ENCODE measurements at places on chromosomes 7 and 10.

DNA sequence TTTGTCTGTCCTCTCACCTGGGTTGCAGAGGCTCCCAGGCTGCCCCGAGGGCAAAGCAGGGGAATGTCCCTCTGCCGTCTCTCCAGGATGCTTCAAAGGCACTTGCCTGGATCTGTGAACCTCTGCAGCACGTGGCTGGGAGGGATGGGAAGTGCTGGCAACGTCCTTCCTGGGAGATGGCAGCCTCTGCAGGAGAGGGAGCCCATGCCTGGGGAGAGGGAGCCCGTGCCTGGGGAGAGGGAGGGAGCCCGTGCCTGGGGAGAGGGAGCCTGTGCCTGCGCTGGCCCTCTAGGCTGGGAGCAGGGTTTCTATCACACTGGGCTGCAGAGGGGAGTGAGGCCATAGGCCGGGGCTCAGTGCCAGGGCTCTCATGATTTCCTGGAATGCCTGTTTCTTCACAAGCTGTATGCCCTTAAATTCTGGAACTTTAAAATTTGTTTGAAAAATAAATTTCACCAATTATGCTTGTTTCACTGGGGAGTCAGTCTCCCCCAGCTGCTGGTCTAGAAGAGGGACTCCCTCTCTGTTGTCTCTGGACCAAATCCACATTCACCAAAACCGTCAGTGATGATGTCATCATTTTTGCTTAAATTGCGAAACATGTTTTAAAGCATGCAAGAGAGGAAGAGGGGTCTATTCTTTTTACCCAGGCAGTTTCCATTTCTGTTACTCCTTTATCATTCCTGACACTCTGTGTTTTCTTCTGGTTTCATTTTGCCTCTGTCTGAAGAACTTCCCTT is 135.7 kb downstream of the DNAJB6 start:
- DNase-seq, result no peak

GRCh38 chr10:13865758-13866491 is 279.2 kb downstream of the PRPF18 start:
- no peak for DNase-seq

- no peak for DNase-seq
Observed at GRCh38 chr10:110876000-110876399, 4.3 kb downstream of the PDCD4 start.

DNA sequence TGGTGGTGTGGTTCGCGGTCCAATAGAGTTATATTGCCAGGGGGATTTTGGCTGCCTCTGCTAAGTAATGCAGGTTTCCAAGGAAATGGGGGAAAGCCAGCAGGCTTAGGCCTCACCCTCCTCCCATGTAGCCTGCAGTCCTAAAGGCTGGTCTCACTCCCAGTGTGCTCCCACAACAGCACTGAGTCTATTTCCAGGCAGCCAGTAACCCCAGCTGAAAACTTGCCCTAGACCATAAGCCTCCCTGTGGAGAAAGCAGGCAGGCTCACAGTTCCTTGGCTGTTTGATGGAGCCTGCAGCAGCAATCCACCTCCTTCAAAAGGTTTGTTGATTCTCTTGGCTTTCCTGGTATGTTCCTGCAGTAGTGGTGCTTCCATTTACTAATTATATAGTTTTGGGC is 220.0 kb upstream of the ZNF804B start:
- DNase-seq, result no peak

DNA sequence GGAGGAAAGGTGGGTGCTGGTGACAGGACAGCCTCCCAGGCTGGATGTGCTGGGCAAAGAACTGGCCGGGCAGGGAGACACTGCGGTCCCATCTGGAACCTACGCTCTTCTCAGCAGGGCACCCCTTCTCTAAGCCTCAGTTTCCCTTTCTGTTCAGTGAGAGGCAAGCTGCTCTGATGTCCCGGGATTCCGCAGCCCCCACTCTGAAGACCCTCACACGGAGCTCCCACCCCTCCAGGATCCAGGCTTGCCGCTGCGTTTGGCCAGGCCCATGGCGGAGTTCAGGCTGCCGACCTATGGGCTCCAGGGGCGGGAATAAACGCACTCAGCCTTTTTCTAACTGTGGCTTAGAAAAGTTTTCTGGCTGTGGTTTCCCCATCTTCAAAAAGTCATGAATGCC is 10.2 kb upstream of the INTS1 start:
- DNase-seq, result no peak

DNA sequence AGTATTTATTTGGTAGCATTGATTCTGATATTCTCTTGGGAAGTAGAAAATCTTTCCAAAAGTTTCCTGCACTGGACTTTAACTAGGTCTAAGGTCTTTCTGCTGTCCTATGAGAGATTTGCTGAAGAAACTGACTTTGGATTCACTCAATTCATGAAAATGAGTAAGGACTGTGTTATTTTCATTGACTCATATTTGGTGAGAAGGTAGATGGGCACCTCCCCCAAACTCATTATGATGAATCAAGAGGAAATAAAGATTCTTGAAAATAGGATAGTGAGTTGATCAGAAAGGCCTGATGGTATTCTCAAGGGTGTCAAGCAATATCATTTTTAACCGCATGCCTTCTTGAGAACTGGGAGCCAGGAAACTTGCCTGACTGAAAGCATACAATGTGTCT is 110.3 kb downstream of the RNF133 start:
- DNase-seq, result no peak

GRCh38 chr10:127331696-127332095 is 135.3 kb upstream of the INSYN2A start:
- DNase-seq, result no peak

DNA sequence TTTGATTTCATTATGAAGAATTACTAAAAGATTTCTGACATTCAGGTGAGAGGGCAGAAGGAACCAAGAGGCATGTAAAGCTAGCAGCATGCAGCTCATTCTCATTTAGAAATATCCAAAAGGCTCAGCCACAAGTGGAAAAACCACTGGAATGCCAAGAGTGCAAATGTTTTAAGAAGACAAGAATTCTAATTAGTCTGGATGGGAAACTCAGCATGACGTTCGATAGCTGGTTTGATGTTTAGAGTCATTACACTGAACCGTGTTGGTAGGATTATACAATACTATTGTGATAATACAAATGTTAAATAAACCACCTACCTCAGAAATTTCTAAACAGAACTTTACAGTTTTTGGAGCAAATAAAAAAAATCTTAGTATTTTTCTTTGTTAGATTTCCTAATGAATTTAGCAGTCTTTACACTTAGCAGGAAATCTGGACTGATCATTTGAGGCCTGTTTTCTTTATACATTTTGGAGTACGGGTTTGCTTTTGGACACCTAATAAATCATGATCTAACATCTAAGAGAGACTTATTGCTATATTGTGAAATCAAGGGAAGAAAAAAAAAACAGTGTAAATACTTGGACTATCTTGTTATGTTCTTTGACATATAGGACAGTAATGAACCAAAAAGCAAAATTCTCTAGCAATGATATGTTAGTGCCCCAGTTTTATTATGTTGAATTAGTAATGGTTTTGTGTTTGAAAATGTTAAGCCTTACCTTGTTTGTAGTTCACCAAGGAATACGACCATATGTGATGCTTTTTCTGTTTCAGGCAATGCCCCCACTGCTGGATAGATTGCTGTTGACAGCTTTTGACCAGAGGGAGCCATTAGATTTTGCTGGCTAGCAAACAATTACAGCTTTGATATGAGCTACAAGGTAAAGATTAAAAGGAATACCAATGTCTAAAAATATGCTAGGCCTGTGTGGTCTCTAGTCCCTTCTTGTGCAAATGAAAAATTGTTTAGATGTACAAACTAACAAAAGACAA is 354.1 kb upstream of the SEMA3A start:
- no peak for DNase-seq

DNA sequence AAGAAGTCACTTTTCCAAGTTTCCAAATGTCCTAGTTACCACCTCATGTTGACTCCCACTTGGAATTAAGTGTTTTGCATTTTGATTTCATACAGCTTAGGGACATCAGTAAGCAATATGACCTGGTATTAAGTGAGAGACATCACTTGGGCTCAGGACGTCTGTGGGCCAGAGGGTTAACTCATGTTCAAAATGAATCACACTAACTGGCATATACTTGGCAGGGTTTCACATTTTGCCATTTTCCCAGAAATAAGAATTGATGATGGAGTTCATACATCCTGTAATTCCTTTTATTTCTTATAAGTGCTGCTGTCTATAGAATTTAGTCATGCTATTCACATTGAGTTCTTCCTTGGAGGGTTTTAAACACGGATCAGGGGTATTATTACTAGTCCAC is 516.5 kb downstream of the PHTF2 start:
- DNase-seq, result no peak

- no peak for DNase-seq
Observed at GRCh38 chr10:128071417-128071782, 54.8 kb downstream of the MKI67 start.

DNA sequence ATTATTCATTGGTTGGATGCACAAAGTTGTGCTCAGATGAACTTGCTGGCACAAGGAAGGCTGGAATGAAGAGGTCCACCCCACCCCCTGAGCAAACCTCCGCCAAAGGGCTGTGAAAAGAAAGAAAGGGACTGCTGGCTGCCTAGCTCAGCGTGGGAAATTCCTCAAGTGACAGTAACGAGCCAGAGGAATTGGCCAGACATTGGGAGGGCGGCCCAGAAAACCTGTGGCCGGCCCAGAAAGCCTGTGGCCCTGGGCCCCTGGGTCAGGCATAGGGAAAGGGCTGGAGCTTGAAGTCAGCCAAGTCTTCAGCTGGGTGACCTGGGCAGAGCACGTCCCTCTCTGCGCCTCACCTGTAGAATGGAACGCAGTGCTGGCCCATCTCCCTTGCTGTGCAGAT is 30.6 kb upstream of the CTBP2 start:
- DNase-seq, result no peak

DNA sequence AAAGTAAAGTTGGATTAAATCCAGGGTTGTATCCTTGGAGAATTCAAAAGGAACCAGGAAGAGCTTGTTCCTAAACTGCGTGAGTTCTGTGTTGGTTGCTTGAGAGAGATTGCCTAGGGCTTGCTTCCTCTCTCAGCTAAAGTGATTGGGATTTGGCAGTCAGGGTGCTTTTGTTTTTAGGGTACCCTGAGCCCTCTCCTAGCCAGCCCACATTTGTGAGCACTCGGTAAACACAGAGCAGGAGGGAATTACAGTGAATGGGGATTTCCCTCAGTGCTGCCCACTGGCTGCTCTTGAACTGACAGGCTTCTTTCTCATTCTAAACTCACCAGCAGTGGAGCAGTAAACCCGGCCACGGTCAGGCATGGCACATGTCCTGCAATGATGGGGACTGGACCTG is 146.9 kb downstream of the TPST1 start:
- DNase-seq, result no peak

- DNase-seq, result no peak
Observed at GRCh38 chr10:126674741-126675515, 4.4 kb upstream of the C10orf90 start.

- DNase-seq, result no peak
Observed at GRCh38 chr7:69780379-69780778, 182.1 kb downstream of the AUTS2 start.
